SJSA1 (cell line): ENCODE measurements at places on chromosomes 11 and 22. TPM values are rescaled to one million over a fixed set of nuclear protein-coding genes. Genes with fewer than 3 reads are reported as not detected.

MRPL11 gene
- total RNA-seq, result 186 and 201 TPM in 2 replicates

GRCh38 chr11:76765863-76766350 lies 17.2 kb upstream of the TSKU start:
- DNase-seq, result no peak

GRCh38 chr11:110196241-110196754 lies 100.1 kb downstream of the RDX start:
- no peak for DNase-seq

GRCh38 chr11:66051766-66052663 lies at the start of gene SF3B2:
Gene SF3B2, plus strand, starts transcription at chr11:66052364. Its CDS starts 21 bp downstream, at chr11:66052385.
- peak; percentile 99 for DNase-seq

DNA sequence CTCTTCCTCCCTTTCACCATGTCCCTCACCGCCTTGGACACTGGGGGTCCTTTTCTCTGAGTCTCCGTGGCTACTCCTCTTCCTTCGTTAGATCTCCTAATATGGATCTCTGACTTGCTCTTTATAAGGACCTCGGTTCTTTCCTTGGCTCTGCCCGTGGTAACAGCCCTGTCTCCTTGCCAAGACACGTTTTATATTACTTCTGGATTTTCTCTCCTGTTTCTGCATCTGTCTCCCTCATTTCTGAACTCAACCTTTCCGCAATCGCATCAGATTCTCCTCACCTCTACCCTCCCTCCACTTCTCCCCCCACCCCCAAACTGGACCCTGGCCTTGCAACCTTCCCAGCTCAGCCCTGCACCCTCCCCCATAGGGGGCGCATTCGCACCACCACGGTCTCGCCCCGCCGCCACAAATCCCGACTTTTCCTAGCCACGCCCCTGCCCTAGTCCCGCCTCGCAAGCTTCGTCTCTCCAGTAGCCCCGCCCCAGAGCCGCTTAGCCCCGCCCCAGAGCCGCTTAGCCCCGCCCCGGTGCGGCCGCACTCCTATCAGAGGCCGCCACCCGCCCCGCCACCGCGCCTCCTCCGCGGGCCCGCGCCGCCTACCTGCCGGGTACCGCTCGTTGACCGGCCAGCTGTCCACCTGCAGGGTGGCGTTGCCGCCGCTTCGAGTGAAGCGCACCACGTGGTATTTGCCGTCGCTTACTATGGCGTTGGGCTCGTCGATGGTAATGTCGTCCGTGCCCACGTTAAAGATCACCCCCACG lies 39.0 kb downstream of the SLC22A12 start:
- DNase-seq, result no peak

GRCh38 chr11:39971938-39972337 lies 1487.5 kb downstream of the LRRC4C start:
- DNase-seq, result no peak

GRCh38 chr11:126627421-126627820 lies 271.9 kb downstream of the ST3GAL4 start:
- DNase-seq, result no peak

EML3 gene
- 19.8 and 28.1 TPM in 2 replicates for total RNA-seq

GRCh38 chr11:45282081-45282480 lies 4.1 kb downstream of the SYT13 start:
- no peak for DNase-seq

DNA sequence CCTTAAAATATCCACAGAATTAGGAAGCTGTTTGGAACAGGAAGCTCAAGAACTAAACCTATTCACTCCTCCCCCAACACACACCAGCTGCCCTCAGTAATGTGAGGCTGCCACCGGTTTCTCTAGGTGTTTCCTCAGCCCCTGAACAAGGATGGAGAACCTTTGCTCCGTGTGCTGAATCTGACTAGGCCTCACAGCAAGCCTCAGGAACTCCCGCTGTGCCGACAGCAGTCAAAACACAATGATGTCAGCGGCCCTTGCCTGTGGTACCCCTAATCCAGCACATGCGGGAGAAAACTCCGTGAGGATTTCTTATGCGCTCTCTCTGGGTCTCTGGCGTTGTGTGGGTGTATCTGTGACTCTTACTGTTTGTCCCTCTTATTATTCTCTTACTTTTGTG lies 153.3 kb downstream of the EFCAB6 start:
- DNase-seq, result no peak

CSF2RB gene
- 0.03 TPM in 1 of 2 replicates, not detected in the other for total RNA-seq

SYT8 gene
- total RNA-seq, result 0.06 TPM in 1 of 2 replicates, not detected in the other

DNA sequence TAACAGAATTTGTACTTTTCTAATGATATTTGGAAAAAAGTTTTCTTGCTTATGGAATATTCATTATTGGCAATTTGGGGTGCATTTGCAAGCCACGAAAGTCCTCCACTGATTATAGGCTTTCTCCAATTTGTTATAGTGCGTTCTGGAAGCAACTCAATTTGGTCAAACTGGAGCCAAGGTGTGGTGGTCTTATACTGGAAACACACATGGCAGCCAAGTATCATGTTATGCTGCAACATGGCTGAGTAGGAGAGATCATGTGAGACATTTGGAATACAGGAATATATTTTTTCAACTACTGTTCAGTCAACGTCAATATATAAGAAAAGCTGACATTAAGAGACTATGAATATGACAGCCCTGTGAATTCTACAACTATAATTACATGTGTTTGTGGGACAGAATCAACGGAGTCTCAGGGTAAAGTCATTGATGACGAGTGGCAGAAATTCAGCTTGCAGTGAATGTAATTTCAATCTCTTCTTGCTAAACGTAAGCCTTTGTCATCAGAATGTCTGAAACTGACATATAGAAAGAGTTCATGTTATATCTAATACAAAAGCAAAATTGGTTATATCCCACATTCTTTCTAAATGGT lies 83.8 kb upstream of the FIBIN start:
- no peak for DNase-seq
